CD4-positive, alpha-beta T cell (primary cell): ENCODE measurements at places on chromosomes 6 and 20. TPM values are rescaled to one million over a fixed set of nuclear protein-coding genes. Genes with fewer than 3 reads are reported as not detected.

Gene SNTA1
- 5.0 TPM for total RNA-seq

DNA sequence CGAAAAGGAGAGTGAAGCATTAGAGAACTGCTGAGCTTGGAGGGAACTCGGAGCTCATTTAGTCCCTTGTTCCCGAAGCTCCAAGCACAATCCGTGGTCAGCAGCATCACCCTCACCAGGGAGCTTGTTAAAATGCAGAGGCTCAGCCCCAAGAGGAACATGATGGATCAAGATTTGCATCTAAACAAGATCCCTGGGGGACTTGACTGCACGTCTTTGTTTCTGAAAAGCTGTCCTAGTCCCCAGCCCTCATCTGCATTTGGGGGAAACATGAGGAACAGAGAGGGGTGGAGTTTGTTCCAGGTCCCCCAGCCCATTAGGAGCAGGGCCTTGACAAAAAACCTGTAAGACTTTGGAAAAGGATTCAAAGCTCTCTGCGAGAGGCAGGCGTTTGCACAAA is 4.1 kb upstream of the LBP start:
- DNase-seq, result no peak

DNA sequence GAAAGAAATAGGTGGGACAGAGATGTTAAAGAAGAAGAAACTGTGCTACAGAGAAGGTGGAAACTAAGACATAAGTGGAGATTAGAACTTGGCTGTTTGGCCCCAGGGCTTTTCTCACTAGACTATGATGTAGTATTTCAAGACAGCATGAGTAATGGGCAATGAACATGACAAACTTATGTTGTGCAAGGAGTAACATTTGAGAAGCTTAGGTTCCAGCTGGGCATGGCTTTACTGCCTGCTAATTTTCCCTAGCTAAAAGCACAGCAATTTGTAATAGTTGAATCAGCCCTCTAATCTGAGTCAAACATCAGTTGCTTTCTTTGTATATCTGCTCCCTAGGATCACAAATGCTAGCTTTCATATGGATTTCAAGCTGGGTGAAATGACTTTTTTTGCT is 294.3 kb upstream of the BMP2 start:
- no peak for DNase-seq

DNA sequence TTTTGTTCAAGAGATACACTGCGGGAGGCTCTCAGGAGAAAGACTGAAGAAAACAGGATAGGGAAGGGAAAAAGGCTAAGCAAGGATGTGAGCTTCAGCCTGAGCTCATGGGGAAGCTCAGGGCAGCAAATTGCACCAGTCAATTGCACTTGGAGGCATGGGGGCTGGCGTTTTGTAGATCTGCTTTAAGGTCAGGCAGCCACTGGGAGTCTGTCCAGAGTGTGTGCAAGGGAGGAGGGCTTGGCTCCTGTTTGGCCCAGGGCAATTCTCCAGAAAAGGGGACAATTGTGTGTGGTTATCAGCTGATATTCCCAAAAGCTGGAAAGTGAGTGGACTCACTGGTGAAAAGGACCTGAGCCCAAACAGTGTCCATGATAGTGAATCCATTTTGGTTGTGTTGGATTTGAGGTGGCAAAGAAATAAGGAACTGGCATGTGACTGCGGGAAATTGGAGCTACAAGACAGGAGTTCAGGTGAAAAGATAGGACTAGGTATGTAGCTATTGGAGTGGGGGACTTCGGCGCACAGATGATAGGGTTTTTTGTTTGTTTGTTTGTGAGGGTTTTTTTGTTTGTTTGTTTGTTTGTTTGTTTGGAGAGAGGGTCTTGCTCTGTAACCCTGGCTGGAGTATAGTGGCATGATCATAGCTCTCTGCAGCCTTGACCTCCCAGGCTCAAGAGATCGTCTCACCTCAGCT is 22.3 kb upstream of the IER3 start:
- DNase-seq, result no peak

- DNase-seq, result no peak
Measured at GRCh38 chr6:154567695-154568220, 57.3 kb upstream of the CNKSR3 start.
